ENCODE measurements at places on chromosomes 1 and 21.

DNA sequence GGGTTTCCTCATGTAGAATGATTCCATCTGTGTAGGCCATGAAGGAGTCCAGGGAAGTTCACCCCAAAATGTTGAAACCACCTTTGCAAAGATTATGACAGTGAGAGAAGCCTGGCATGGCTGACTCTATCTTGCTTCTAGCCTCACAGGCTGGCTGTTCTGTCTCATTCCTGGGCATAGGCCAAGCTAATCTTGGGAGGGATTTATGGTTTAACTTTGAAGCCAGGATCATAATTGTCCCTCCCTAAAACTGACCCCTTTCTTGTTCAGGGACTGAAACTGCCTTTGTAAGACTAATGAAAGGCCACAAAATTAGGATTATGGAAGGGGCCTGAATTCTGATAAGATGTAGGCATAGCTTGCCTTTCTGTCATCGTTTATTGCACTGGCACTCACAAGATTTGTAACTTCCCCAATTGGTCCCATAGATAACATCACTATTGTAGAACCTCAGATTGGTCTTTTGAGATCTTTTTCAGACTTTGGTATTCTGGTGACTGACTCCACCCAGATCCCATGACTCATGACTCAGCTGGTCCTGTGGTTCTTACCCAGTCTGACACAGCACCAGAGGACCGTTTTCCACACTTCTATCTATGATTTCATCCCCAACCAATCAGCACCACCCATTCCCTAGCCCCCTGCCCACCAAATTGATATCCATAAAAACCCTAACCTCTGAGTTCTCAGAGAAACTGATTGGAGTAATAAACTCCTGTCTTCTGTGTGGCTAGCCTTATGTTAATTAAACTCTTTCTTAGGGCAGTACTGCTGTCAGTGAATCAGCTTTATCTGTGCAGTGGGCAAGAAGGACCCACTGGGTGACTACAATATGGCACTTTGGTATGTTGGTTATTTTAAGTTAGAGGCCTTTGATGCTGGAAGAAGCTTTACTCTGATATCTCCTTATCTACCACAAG, 13.6 kb upstream of the LAMTOR5 start:
- no peak for DNase-seq

GRCh38 chr1:237975903-237976302, 85.2 kb upstream of the ZP4 start:
- DNase-seq: no peak

- no peak for DNase-seq
Observed at GRCh38 chr1:59720326-59721115, 94.2 kb upstream of the HOOK1 start.

- DNase-seq: peak; percentile 47
Observed at GRCh38 chr1:41537788-41538351, 53.4 kb upstream of the EDN2 start.

GRCh38 chr1:180948641-180949615, 36.2 kb downstream of the KIAA1614 start:
- no peak for DNase-seq

DNA sequence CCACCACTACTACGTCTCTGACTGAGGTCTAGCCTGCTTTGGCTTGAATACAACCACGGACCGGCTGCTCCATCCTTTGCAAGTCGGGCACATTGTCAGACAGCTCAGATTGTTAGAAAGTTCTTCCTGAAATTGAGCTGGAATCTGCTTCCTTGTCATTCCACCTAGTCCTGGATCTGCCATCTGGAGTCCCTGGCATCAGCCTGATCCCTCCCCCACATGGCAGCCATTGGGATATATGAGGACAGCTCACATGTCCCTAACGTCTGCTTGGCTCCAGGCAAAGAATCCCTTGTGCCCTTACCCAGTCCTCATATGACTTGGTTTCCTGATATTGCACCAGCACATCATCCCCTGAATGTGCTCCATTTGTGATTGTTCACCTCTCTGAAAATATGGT, 56.3 kb upstream of the SYT6 start:
- no peak for DNase-seq

GRCh38 chr1:240813720-240814119, 201.8 kb upstream of the GREM2 start:
- no peak for DNase-seq

DNA sequence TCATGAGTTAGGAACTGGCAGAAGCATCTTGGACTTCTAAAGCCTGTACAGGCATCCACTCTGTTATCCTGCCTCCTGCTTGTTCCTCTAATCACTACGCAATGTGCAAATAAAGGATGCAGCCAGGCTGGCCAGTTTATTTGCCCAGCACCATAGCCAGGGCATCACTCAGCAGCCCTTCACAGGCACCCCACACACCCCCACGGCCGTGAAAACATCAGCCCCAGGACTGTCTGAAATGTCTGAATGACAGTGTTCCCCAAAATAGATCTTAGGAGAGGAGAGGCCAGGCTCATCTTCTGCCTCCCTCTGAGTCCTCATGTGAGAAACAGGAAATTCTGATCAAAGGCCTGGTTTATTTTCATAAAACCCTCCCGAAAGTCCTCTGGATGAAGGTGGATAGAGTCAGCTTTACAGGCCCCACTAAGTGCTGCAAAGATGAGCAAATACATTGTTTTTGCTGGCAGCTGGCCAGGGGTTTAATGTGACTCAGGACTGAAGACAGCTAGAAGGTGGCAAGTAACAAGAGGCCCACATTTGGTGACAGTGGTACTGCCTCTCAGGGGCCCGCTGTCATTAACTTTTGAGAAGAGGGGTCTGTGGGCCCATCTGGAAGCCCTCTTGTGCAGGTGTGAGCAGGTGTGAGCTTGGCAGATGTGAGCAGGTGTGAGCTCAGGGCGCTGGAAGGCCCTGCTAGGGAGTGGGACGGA, 32.9 kb downstream of the GRHL3 start:
- no peak for DNase-seq

- no peak for DNase-seq
Observed at GRCh38 chr1:188615321-188615720, 1786.6 kb downstream of the PLA2G4A start.

GRCh38 chr1:53331446-53332185, 3.7 kb upstream of the LRP8 start:
- peak; percentile 48 for DNase-seq

GRCh38 chr1:185474440-185475149, 157.6 kb upstream of the IVNS1ABP start:
- DNase-seq: no peak

GRCh38 chr1:157247005-157247763, 109.0 kb upstream of the ETV3 start:
- DNase-seq: no peak

- no peak for DNase-seq
Observed at GRCh38 chr1:36162680-36163239, 6.8 kb downstream of the MAP7D1 start.

- no peak for DNase-seq
Observed at GRCh38 chr1:23081376-23081775, 62.1 kb downstream of the KDM1A start.

GRCh38 chr1:235532360-235532759, 28.1 kb upstream of the B3GALNT2 start:
- DNase-seq: no peak

DNA sequence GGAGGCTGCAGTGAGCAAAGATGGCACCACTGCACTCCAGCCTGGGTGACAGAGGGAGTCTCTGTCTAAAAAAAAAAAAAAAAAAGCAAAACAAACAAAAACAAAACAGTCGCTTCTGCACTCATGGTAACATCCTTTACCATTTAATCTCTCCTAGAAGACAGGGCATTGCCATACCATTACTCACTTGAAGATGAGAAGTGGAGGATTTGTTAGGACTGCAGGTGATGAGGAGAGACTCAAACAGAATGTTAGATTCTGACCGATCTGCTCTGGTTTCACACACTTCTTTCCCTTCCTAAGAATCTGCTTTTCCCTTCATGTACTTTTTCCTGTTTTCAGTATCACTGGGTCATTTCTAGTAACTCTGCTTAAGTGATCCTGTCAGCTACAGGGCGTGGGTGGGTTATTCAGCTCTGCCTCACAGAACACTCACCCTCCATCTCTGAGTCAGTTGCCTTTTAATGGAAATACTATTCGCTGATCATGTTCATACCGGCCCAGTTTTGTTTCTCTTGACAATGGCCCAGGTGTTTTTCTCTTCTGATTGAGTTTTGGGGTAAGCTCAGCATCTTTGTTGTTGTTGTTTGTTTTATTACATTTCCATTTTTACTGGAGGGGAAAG, 148.0 kb upstream of the ERG start:
- no peak for DNase-seq

GRCh38 chr1:202018468-202019234, 8.3 kb downstream of the ELF3 start:
- DNase-seq: no peak

GRCh38 chr1:215568299-215568692, 1.2 kb downstream of the KCTD3 start:
- no peak for DNase-seq

- DNase-seq: no peak
Observed at GRCh38 chr21:17572431-17572830, 40.3 kb downstream of the BTG3 start.

- DNase-seq: no peak
Observed at GRCh38 chr1:231194476-231194842, 32.6 kb downstream of the TRIM67 start.

DNA sequence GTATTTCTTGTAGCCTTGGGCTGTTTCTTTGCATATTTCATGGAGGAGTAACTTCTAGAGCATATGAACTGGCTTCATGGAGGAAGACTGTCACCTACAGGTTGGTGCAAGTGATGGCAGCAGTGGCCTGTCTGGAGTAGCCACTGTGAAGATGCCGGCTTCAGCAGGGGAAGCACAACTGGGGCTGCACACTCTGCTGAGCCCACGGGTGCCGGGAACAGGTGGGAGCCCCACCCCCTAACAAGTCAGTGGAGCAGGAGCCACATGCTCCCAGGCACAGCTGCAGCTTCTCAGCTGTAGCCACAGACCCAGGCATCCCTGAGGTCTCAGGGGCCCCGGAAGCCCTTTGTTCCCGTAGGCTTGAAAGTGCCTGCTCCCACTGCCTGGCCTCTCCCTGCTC, 43.2 kb upstream of the C1orf185 start:
- no peak for DNase-seq

- DNase-seq: no peak
Observed at GRCh38 chr1:86621286-86621685, 74.4 kb downstream of the CLCA4 start.

- no peak for DNase-seq
Observed at GRCh38 chr21:28152732-28153131, 839.9 kb downstream of the LTN1 start.

GRCh38 chr1:179016706-179017382, 8.8 kb upstream of the FAM20B start:
- peak; percentile 87 for DNase-seq

DNA sequence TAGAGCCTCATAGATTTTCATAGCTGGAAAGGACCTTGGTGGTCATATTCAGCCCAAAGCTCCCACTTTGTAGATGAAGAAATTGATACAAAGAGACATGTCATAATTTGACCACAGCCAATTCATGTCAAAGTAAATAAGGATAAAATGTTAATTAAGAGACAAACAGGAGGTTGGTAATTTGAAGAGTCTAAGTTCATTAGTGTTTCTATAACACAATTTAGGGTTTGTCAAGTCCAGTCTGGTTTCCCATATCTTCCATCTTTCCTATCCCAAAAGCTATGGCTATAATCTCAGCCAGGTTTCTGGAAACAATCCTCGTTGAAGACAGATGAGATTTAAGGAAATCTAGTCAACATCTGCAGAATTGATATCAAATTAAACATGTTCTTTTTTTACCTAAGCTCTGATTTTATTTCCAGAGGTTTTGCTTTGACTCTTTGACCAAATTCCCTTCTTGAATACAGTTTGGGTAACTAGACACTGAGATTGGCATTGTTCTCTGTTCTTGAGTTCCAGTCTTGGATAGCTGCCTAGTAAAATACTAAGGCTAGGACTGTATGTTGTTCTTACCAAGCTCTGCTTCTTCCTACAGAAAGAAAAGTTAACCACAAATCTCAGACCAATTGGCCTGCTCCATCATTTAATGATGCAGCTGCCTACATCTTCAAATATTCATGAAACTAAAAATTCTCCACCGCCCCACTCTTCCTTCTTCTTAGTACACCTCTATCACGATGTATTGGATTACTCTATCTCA, 62.0 kb downstream of the SLC44A5 start:
- DNase-seq: no peak
